Head of caudate nucleus (tissue), 42 donors: ENCODE measurements at places on chromosomes 6 and 20.

DNA sequence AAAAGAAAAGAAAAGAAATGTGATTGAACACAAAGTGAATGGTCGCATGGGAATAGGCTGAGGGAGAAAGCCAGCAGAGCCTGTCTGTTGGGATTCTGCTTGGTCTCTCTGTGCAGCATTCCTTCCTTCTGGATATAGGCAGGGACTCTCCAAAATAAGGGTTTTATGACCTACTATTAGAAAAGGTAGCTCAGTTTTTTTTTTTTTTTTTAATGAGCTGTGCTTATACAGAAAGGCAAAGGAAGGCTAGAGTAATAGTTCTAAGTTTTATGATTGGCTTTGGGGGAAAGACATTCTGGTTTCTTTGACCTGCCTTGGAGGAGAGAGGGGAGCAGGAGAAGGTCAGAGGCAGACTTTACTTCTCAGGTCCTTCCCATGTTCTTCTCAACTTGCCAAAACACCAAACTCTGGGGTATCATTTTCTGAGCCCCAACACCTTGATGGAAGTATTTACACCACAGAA is 18.8 kb upstream of the IER3 start:
- no peak for DNase-seq

GRCh38 chr20:3563133-3563532 is 92.3 kb downstream of the ATRN start:
- DNase-seq = no peak

GRCh38 chr20:14664101-14664500 is 326.7 kb upstream of the FLRT3 start:
- no peak for DNase-seq

DNA sequence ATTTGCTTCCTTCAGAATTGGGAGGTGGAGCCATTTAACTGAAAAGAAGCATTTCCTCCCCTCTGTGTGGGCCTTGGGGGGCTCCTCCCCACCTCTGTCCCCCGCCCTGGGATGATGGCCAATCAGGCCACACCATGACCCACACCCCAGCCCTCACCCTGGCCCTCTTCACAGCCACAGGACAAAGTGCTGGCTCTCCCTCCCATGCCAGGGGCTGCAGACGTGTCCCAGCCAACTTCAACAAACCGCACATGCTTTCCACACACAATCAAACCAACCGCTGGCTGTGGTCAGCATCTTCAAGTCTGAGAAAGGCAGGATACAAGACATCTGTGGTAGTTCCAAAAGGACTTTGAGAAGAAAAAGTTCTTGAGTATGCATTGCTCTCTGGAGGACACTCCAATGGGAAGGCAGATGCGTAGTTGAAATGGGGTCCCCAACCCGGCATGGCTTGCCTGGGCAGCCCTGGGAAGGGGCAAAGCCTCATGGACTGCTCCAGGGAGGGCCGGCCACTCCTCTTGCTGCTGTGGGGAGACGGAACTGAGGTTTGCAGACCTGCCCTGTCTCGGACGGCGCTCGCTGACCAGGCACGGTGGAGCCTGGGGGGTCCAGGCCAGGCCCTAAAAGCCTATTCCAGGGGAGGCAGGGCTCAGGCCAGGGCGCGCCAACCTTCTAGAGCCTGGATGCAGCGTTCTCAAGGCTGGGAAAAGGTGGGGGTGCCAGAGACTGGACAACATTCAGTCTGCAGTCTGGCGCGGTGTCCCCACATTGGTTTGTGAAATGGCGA is 12.2 kb downstream of the TTLL2 start:
- no peak for DNase-seq

DNA sequence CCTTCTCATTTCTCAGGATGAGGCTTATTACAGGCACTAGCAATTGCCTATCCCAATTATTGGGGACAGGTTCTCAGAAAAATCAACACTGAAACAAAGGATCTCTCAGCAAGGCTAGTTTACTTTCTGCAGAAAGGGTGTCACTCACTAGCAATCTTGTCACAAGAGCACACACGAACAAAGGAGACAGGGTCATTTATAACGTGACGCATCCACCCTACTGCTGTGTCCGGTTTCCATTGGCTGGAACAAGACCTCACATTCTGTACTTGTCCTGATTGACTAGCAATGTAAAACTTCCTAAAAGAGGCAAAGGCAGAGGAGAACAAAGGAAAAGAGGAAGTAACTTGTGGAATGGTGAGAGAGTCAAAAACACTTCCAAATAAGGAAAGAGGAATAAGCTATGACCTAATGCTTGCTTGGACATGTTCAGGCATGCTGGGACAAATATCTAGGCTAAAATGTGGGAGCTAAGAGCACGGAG is 160.2 kb upstream of the STXBP5 start:
- no peak for DNase-seq

DNA sequence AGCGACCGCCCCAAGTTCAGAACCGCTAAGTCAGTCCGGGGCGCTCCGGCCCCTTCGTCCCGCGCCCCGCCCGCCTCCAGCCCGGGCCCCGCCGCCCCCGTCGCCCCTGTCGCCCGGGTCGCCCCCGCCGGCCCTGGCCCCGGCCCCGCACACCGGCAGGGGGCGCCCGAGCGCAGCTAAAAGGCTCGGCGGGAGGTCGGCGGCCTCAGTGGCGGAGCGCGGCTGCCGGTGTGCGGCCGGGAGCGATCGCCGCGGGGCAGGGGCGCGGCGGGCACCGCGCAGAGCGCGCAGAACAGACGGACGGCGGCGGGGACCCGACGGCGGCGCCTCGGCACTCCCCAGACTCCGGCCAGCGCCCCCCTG is at the start of gene FNDC1:
TSS of gene FNDC1 (plus strand) at position 208 of the 363 bp plus-strand sequence. CDS start 197 bp downstream, outside the sequence.
- no peak for DNase-seq
